ENCODE measurements at places on chromosomes 13 and 19. TPM values are rescaled to one million over a fixed set of nuclear protein-coding genes. Genes with fewer than 3 reads are reported as not detected.

- H3K4me3 ChIP-seq, result no peak overlapping the region
- no peak overlapping the region for H3K27ac ChIP-seq
- no peaks in the 10 kb centered on the region for H3K4me1 ChIP-seq
These were observed 53.8 kb downstream of the EPS15L1 start for GRCh38 chr19:16417660-16418596.

DNA sequence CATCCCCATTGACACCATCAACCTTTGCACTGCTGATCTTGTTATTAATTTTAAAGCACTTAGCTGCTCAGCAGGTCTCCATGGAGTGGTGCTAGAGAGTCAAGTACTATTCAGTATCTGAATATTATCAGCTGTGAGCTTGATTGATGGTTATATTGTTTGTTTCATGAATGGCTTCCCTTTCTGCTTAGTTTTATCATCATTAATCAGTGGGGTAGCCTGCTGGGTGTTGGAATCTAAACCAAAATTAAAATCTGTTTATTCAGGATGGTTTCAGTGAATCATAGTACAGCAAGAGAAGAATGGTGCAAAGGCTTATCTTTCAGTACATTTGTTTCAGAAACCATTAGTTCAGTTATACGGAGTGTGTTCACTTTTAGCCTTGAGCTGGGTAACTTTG lies 42.5 kb upstream of the SCEL start:
- H3K27me3 ChIP-seq, result peaks cover 2% of the 10 kb centered on the region
- H3K36me3 ChIP-seq, result no peaks in the 10 kb centered on the region
- H3K27ac ChIP-seq, result no peak overlapping the region
- peak; percentile 51 for DNase-seq

Gene FBXW9
- 13.8 TPM for total RNA-seq

DNA sequence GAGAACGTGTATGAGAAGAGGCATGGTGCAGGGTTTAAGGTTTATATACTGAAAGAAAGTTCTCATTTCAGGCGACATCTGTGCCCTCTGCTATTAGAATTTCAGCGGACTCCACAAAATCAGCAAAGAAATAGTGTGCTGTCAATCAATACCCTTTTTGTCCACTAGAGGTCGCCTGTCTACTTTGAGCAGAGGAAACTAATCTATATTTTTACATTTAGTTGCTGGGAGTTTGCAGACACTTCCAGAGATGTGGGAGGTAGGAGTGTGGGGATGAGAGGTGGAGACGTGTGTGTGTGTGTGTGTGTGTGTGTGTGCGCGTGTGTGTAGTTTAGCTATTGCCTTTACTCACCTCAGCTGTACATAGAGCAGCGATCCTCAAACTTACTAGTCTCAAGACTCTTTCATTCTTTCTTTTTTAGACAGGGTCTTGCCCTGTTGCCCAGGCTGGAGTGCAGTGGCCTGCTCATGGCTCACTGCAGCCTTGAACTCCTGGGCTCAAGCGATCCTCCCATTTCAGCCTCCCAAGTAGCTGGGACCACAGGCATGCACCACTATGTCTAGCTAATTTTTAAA lies 9.7 kb downstream of the INAFM1 start:
- H3K27ac ChIP-seq, result no peak overlapping the region
- peak; percentile 53 for DNase-seq
- no peaks in the 10 kb centered on the region for H3K27me3 ChIP-seq
- H3K4me1 ChIP-seq, result peaks cover 4% of the 10 kb centered on the region

GRCh38 chr19:12937093-12937926 lies 1.1 kb upstream of the CALR start:
- H3K27ac ChIP-seq, result no peak overlapping the region
- no peak for DNase-seq
- H3K4me3 ChIP-seq, result peak overlapping the region; percentile 73
- peaks cover 24% of the 10 kb centered on the region for H3K36me3 ChIP-seq
- H3K4me1 ChIP-seq, result peaks cover 20% of the 10 kb centered on the region
- no peaks in the 10 kb centered on the region for H3K27me3 ChIP-seq

DNA sequence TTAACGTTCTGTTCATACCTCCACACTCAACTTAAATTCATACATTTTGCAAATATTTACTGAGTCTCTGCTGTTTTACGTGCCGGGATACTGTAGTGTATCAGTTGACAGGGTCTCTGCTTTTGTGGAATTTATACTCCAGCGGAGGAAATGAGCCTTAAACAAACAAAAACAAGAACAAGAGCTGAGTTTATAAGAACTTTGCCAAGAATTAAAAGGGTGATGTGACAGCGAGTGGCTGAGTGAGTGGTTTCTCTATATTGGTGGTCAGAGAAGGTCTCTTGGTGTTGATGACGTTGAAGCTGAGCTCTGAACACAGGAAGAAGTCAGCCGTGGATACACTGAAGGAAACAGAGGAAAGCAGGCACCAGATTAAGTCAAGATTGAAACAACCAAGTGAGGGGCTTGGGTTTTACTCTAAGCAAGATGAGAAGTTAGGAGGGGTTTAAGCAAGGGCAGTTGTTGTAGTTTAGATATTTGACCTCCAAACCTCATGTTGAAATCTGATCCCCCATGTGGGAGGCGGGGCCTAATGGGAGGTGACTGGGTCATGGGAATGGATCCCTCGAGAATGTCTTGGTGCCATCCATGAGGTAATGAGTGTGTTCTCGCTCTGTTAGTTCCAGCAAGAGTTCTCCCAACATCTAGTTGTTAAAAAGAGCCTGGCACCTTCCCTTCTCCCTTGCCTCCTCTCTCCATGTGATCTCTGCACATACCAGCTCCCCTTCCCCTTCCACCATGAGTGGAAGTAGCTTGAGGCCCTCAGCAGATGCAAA lies 248.3 kb downstream of the DCLK1 start:
- no peak for DNase-seq
- H3K4me3 ChIP-seq, result no peak overlapping the region
- H3K4me1 ChIP-seq, result no peaks in the 10 kb centered on the region
- no peaks in the 10 kb centered on the region for H3K36me3 ChIP-seq
- no peak overlapping the region for H3K27ac ChIP-seq
- H3K27me3 ChIP-seq, result no peaks in the 10 kb centered on the region

Gene DPF1
- 5.2 TPM for total RNA-seq

DNA sequence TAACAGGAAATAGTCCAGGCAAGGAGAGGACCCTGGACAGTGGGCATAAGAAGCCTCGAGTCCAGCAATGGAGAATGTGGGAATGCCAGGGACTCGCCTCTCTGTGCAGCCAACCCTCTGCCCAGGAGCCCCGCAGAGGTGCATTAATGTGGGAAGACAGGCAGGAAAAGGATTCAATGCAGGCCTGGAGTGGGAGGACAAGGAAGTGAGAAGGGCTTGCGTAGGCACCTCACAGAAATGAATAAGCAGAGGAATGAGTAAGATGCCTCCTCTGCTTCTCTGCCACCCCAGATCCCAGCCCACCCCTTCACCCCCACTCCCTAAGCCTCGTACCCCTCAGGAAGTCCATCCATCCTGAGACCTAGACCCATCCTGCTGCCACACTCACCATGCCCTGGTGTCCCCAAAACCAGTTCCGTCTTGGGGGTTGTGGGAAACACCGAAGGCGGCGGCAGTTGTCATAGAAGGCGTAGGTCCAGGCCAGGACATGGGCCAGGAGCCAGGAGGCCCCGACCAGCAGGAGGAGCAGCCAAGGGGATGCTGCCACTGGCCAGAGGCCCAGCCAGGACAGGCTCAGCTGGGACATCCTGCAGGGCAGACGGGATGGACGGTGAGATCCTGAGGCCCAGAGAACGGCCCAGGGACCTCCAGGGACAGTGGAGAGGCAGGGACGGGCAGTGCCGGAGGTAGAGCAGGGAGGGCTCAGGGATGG lies 692 bp downstream of the CYP4F2 start:
- H3K27me3 ChIP-seq, result no peaks in the 10 kb centered on the region
- no peak overlapping the region for H3K27ac ChIP-seq
- no peak for DNase-seq

DNA sequence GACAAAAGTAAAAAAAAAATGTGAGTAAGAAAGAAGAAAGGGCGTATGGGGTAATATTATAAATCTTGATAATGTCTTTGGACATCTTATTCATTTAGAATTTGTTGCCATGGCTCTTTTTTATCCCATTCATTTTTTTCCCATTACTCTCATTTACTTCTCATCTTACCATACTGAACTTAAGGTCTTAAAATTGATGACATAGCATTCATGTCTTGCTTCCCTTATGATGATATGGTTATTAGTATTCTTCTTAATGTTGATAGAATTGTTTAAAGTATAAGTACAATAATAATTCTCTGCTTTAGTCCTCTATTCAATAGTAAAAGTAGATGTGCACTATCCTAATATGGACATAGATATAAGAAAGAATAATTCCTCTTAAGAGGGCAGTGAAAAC lies 204.1 kb upstream of the KLF12 start:
- H3K36me3 ChIP-seq, result no peaks in the 10 kb centered on the region
- no peak for DNase-seq
- H3K4me3 ChIP-seq, result no peak overlapping the region
- no peaks in the 10 kb centered on the region for H3K27me3 ChIP-seq
- no peaks in the 10 kb centered on the region for H3K4me1 ChIP-seq

DNA sequence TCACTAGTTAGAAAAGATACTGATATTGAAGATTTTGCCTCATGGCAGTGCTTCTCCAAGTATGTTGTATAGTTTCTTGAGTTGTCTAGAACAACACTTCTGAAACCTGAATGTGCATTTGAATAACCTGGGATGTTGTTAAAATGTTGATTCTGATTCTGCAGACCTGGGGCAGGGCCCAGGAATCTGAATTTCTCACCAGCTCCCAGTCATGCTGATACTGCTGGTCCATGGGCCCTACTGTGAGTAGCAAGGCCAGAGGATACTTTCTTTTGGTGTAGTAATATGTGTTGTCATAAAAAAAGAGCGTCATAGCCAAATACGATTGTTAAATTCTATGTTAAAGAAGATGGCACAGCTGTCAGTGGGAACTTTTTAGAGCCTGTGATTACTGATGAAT lies 41.6 kb upstream of the C1QTNF9 start:
- no peak for DNase-seq
- H3K4me1 ChIP-seq, result peaks cover 22% of the 10 kb centered on the region
- no peaks in the 10 kb centered on the region for H3K36me3 ChIP-seq

Gene HS6ST3
- 0.11 TPM for total RNA-seq

DNA sequence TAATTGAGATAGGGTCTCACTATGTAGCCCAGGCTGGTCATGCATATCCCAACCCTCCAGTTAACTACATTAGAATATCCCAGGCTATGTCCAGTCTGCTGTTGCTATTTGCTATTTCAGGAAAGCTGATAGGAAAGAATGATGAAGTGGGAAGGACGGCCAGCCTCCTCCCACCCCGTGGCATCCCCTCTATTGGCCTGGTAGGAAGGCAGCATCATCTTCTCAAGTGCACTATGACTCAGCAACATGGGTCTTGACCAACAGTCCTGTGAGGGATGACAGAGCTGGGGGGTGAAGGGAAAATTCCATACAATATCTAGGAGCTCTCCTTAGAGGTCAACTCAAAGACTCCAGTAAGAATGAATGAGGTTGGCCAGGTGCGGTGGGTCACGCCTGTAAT lies 48.0 kb upstream of the ABCC4 start:
- no peak overlapping the region for H3K4me3 ChIP-seq
- peak; percentile 12 for DNase-seq
- H3K27ac ChIP-seq, result no peak overlapping the region
- no peaks in the 10 kb centered on the region for H3K36me3 ChIP-seq
- no peaks in the 10 kb centered on the region for H3K27me3 ChIP-seq
- H3K4me1 ChIP-seq, result no peaks in the 10 kb centered on the region

GRCh38 chr19:33670398-33670797 lies 48.6 kb downstream of the CHST8 start:
- H3K27ac ChIP-seq, result no peak overlapping the region
- H3K4me1 ChIP-seq, result no peaks in the 10 kb centered on the region
- no peak overlapping the region for H3K4me3 ChIP-seq
- H3K27me3 ChIP-seq, result 0 out of 2 replicates have a peak, but pooled peaks cover 4% of the 10 kb centered on the region
- H3K36me3 ChIP-seq, result no peaks in the 10 kb centered on the region

Gene RHPN2
- 1.3 TPM for total RNA-seq

Gene URAD
- not detected for total RNA-seq

Gene ZNF610
- total RNA-seq, result 2.8 TPM

DNA sequence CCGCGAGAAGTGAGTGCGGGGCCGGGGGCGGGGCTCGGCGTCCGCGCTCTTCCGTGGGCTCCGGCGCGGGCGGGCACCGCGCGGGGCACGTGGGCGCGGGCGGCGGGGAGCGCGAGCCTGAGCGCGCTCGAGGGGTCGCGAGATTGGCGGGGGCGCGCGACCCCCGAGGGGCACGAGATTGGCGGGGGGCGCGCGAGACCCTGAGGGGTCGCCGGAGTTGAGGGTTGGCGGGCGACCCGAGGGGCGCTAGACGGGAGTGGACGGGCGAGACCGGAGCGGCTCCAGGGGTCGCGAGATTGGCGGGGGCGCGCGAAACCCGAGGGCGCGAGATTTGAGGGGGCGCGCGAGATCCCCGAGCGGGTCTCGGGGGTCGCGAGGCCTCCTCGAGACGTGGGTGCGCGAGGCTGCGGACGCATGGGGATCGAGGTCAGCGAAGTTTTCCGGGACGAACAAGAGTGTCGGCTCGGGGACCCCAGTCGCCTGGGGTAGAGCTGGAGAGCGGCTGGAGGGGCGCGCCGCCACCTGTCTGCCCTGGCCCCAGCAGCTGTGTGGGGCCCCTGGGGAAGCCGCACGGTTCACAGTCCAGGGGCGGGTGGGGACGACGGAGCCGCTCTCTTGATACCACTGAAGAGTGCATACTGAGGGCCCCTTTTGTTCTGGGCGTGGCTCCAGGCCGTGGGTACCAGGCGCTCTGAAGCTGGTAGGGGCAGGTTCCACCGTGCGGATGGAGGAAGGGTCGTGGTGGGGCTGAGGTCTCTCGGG lies 682 bp downstream of the SSBP4 start:
- peak; percentile 59 for DNase-seq
- H3K27ac ChIP-seq, result peak overlapping the region; percentile 100
- H3K36me3 ChIP-seq, result no peaks in the 10 kb centered on the region
- peaks cover 46% of the 10 kb centered on the region for H3K4me1 ChIP-seq
- no peaks in the 10 kb centered on the region for H3K27me3 ChIP-seq

GRCh38 chr19:56111601-56112312 lies 9.3 kb downstream of the ZNF787 start:
- H3K27me3 ChIP-seq, result no peaks in the 10 kb centered on the region
- H3K36me3 ChIP-seq, result no peaks in the 10 kb centered on the region
- no peak overlapping the region for H3K4me3 ChIP-seq
- H3K4me1 ChIP-seq, result peaks cover 13% of the 10 kb centered on the region
- no peak overlapping the region for H3K27ac ChIP-seq

- peak overlapping the region; percentile 48 for H3K27ac ChIP-seq
- H3K4me3 ChIP-seq, result no peak overlapping the region
- no peaks in the 10 kb centered on the region for H3K36me3 ChIP-seq
These were observed 41.6 kb downstream of the IFT88 start for GRCh38 chr13:20608438-20609020.

- no peaks in the 10 kb centered on the region for H3K27me3 ChIP-seq
- peaks cover 13% of the 10 kb centered on the region for H3K4me1 ChIP-seq
- DNase-seq, result peak; percentile 57
- no peak overlapping the region for H3K27ac ChIP-seq
- H3K36me3 ChIP-seq, result no peaks in the 10 kb centered on the region
These were observed 251.4 kb downstream of the VWA8 start for GRCh38 chr13:41709511-41709910.

Gene HIPK4
- total RNA-seq, result not detected
